ENCODE measurements at places on chromosomes 12 and 14.

GRCh38 chr12:26192142-26192541, 3.2 kb upstream of the SSPN start:
- no peak for DNase-seq

GRCh38 chr12:116735084-116735483, 2.8 kb downstream of the SPRING1 start:
- no peak for DNase-seq

DNA sequence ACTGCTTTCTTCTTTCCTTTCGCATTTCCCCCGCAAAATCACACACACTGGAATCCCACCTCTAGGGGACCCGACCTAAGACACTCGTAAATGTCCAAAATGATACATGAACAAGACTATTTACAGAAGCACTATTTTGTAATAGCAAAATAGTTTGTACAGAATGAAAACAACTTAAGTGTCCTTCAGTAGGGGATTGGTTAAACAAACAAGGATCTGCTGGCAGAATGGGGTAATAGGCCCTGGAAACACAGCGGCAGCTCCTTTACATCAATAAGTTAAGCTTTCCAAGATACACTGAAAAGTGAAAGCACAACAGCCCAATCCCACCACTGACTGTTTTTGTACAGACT, 48.8 kb downstream of the LTBP2 start:
- no peak for DNase-seq

DNA sequence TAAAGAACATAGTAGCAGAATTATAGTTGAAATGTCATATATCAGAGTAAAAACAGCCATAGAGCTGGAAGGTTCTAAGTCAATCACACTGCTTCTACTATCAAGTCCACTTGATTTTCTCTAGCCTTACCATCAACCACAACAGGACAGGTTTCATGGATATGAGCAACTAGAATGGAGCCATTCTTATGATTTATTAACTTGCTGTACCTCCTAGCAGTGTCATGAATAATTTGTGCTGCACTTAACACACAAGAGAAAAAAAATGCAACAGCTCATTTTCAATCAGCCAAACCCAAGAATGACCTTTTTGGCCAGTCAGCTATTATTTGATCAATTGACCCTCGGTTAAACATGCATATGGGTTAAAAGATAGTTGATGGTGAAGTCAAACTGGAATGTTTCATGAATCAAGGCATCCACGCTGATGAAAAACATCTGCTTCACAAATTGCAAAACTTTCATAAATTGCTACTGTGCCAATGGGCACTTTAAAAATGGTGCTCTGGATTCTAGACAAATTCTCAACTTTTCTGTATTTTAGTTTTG, 55.4 kb upstream of the CCDC198 start:
- DNase-seq: no peak
